ENCODE measurements at places on chromosomes 5 and 9. TPM values are rescaled to one million over a fixed set of nuclear protein-coding genes. Genes with fewer than 3 reads are reported as not detected.

GRCh38 chr9:83327750-83328622 is 210.2 kb downstream of the FRMD3 start:
- H3K27ac ChIP-seq, result no peak overlapping the region

- H3K27me3 ChIP-seq, result no peaks in the 10 kb centered on the region
- peak; percentile 93 for ATAC-seq
- H3K36me3 ChIP-seq, result no peaks in the 10 kb centered on the region
- H3K27ac ChIP-seq, result peak overlapping the region; percentile 92
- peak overlapping the region; percentile 54 for H3K4me3 ChIP-seq
Measured at GRCh38 chr5:40277161-40277906, 402.4 kb upstream of the PTGER4 start.

DNA sequence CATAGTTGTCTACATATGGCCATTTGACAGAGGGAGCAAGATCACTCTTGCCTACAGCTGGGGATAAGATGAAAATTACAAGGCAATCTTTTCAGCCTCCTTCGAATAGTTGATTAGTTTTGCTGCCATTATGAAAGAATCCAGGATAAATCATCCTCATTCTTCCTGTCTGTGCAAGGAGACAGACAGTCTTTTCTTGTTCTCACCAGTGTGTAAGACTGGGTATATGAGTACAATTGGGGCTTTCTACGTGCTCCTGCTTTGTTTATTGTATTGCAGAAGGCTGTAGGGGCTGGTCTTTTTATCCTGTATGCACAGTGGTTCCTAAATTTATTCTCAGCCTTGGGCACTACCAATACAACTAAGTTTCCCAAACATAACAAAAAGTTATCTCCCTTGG is 76.8 kb downstream of the SPEF2 start:
- ATAC-seq, result no peak
- peaks cover 6% of the 10 kb centered on the region for H3K36me3 ChIP-seq
- H3K4me3 ChIP-seq, result no peak overlapping the region
- peaks cover 3% of the 10 kb centered on the region for H3K27me3 ChIP-seq
- peaks cover 5% of the 10 kb centered on the region for H3K4me1 ChIP-seq
- no peak overlapping the region for H3K27ac ChIP-seq

LCN15 gene
- total RNA-seq, result not detected

SV2C gene
- total RNA-seq, result 0.13 TPM

DNA sequence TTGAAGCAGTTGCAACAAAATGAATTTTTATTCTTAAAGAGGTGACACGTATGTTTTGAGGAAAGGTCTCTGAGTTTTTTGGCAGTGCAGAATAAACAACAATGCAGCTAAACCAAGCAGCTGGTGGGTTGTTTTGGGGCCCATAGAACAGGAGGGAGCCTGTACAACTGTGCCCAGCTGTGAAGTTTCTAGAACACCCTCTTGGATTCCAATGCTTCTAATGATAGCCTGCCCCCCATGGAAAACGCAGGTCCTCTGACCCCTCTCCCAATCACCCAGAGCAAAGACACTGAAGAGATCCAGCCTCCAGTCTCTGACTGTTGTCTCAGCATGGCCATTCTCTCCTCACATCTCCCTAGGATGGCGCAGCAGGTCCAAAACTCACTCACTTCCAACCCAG is 150.9 kb downstream of the MARCHF11 start:
- H3K27me3 ChIP-seq, result no peaks in the 10 kb centered on the region
- no peaks in the 10 kb centered on the region for H3K36me3 ChIP-seq
- ATAC-seq, result no peak
- H3K27ac ChIP-seq, result no peak overlapping the region

GPRIN1 gene
- 8.9 TPM for total RNA-seq

DNA sequence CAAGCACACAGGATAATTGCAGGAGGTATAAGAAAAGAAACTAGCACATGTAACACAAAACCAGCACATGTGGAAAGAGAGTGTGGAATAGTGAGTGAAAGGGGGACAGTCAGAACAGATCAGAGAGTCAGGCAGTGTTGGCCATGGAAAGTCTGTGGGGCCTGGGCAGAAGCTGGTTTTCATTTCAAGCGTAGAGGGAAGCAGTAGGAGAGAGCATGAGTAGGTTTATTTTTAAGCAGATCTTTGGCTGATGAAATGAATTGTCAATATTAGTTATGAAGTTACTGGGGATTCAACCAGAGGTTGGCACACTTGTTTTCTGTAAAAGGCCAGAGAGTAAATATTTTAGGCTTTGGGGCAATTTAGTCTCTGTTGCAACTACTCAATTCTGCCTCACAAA is 283.1 kb downstream of the SMARCA2 start:
- H3K27me3 ChIP-seq, result peaks cover 15% of the 10 kb centered on the region
- no peaks in the 10 kb centered on the region for H3K36me3 ChIP-seq
- no peak for ATAC-seq
- H3K27ac ChIP-seq, result no peak overlapping the region
- no peaks in the 10 kb centered on the region for H3K4me1 ChIP-seq

SPATA31E1 gene
- total RNA-seq, result not detected

- no peak overlapping the region for H3K27ac ChIP-seq
- H3K4me3 ChIP-seq, result no peak overlapping the region
- peaks cover 5% of the 10 kb centered on the region for H3K27me3 ChIP-seq
Measured at GRCh38 chr9:115264313-115264712, 146.4 kb upstream of the TNC start.

GRCh38 chr5:133864711-133865110 is 103.7 kb downstream of the C5orf15 start:
- no peaks in the 10 kb centered on the region for H3K36me3 ChIP-seq
- H3K4me3 ChIP-seq, result no peak overlapping the region
- no peak for ATAC-seq
- peaks cover 3% of the 10 kb centered on the region for H3K27me3 ChIP-seq

GRCh38 chr5:122480146-122480545 is 168.1 kb downstream of the SNCAIP start:
- H3K4me3 ChIP-seq, result no peak overlapping the region
- H3K36me3 ChIP-seq, result no peaks in the 10 kb centered on the region
- ATAC-seq, result no peak
- H3K4me1 ChIP-seq, result no peaks in the 10 kb centered on the region

LCN6 gene
- not detected for total RNA-seq

- H3K36me3 ChIP-seq, result peaks cover 5% of the 10 kb centered on the region
- H3K4me1 ChIP-seq, result no peaks in the 10 kb centered on the region
- no peak for ATAC-seq
- H3K27ac ChIP-seq, result no peak overlapping the region
- no peaks in the 10 kb centered on the region for H3K27me3 ChIP-seq
- H3K4me3 ChIP-seq, result no peak overlapping the region
Measured at GRCh38 chr9:127658428-127658827, 46.4 kb downstream of the STXBP1 start.

- H3K27me3 ChIP-seq, result peaks cover 9% of the 10 kb centered on the region
- H3K36me3 ChIP-seq, result no peaks in the 10 kb centered on the region
- ATAC-seq, result no peak
- H3K4me3 ChIP-seq, result no peak overlapping the region
- H3K27ac ChIP-seq, result no peak overlapping the region
Measured at GRCh38 chr9:133194597-133194996, 14.5 kb downstream of the OBP2B start.

DNA sequence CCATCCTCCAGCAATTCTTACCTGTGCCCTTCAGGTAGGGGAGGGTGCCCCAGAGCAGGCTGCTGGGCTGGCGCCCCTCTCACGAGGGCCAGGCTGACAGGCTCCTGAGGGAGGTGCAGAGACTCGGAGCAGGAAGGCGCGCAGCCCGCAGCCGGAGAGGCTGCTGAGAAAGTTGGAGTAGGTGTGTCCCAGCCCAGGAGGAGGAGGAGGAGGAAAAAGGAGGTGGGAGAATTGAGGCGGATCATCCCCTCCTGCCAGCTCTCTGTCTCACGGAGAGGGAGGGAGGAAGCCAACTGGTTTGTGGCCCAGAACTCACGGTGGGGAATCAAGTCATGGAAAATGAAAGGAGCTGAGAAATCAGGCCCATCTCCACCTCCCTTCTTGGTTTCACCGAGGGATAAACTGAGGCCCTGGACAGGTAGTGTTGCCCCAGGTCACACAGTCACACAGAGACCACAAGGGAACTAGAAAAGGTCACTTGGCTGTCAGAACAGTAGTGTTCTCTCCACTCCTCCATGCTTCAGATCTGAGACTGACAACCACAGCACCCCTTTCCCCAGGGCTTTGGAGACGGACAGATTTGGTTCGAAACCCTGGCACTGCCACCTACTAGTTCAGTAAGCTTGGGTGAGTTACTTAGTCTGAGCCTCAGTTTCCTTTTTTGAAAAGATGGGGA is at the start of gene FAT2:
Gene FAT2 (minus strand): TSS at position 188 of the 676 bp plus-strand sequence. CDS start 22,400 bp downstream, outside the sequence.
- no peak within 1 kb of the TSS for H3K27ac ChIP-seq
- no peaks in the 10 kb centered on the region for H3K36me3 ChIP-seq
- H3K4me1 ChIP-seq, result no peaks in the 10 kb centered on the region
- H3K4me3 ChIP-seq, result no peak within 1 kb of the TSS

DNA sequence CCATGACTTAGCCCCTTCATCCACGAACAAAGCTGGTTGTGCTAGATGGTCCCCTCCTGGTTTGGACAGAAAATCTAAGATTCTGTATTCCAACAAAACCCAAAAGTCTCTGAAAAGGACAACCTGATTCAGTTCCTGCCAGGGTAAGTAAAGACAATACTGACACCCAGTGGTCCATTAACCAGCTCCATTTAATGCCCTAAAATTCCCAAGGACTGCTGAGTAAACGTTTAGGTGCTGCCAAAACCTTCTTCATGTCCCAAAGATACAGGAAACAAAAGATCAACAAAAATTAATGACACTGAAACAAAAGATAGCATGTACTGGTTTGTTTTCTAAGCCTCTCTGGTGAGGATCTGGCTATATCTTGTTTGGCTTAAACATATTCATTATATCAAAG is 25.3 kb upstream of the PPP1R2B start:
- peaks cover 16% of the 10 kb centered on the region for H3K27me3 ChIP-seq
- no peaks in the 10 kb centered on the region for H3K4me1 ChIP-seq

CCDC180 gene
- 3.6 TPM for total RNA-seq

- no peaks in the 10 kb centered on the region for H3K36me3 ChIP-seq
- no peak for ATAC-seq
- no peaks in the 10 kb centered on the region for H3K27me3 ChIP-seq
- H3K27ac ChIP-seq, result no peak overlapping the region
- H3K4me1 ChIP-seq, result no peaks in the 10 kb centered on the region
Measured at GRCh38 chr9:102035929-102036328, 297.5 kb upstream of the GRIN3A start.

DNA sequence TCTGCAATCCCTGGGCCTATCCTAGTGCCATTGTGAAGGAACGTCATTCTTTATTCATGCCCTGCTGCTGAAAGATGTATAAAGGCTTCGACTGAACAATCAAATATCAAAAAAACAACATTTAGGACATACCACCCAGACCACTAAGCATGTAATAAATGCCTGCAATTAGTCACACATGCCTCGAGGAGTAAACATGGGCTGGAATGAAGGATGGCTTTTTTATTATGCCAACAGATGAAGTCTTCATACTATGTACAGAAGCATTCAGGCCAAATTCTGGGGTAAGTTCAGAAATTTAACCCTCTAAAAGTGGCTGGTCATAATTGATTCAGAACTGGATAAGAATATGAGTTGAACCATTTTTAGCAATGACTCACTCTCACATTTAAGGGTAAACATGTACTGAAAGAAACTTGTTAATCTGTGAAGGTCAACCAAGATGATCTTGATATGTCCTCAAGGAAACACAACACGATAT is 38.1 kb downstream of the FAM240B start:
- H3K36me3 ChIP-seq, result no peaks in the 10 kb centered on the region
- H3K27me3 ChIP-seq, result peaks cover 17% of the 10 kb centered on the region
- no peak overlapping the region for H3K27ac ChIP-seq
- H3K4me3 ChIP-seq, result no peak overlapping the region
- H3K4me1 ChIP-seq, result peaks cover 5% of the 10 kb centered on the region
- peak; percentile 71 for ATAC-seq

- H3K4me3 ChIP-seq, result no peak overlapping the region
- no peaks in the 10 kb centered on the region for H3K36me3 ChIP-seq
- no peaks in the 10 kb centered on the region for H3K4me1 ChIP-seq
- ATAC-seq, result no peak
Measured at GRCh38 chr9:115300874-115301273, 182.9 kb upstream of the TNC start.

GRCh38 chr5:149544028-149544420 is 7.2 kb downstream of the CSNK1A1 start:
- no peak for ATAC-seq
- no peak overlapping the region for H3K27ac ChIP-seq
- H3K4me3 ChIP-seq, result no peak overlapping the region
- peaks cover 94% of the 10 kb centered on the region for H3K36me3 ChIP-seq
- no peaks in the 10 kb centered on the region for H3K27me3 ChIP-seq

CDH18 gene
- not detected for total RNA-seq

- peaks cover 25% of the 10 kb centered on the region for H3K27me3 ChIP-seq
- no peaks in the 10 kb centered on the region for H3K36me3 ChIP-seq
- ATAC-seq, result no peak
- no peak overlapping the region for H3K27ac ChIP-seq
Measured at GRCh38 chr9:942805-943580, 33.5 kb upstream of the DMRT3 start.

DNA sequence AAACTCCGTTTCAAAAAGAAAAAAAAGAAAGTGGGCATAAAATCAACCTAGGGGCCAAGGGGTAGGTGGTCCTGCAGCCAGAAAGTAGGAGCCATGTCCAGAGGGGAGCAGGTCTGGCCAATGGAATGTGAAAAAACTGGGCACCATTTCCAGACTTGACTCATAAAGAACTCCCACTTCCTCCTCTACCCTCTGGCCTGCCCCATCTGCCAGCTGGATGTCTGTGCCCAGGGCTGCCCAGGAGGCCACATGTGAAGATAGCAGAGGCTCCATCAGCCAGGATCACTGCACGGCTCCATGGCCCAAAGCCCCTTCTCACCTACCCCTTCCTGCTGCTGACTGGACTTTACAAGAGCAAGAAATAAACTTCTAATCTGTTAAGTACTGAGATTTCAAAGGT is 42.1 kb upstream of the EEIG1 start:
- H3K27ac ChIP-seq, result no peak overlapping the region
- no peak for ATAC-seq
- H3K4me3 ChIP-seq, result no peak overlapping the region
- H3K27me3 ChIP-seq, result no peaks in the 10 kb centered on the region
- peaks cover 6% of the 10 kb centered on the region for H3K36me3 ChIP-seq
- H3K4me1 ChIP-seq, result peaks cover 41% of the 10 kb centered on the region

DNA sequence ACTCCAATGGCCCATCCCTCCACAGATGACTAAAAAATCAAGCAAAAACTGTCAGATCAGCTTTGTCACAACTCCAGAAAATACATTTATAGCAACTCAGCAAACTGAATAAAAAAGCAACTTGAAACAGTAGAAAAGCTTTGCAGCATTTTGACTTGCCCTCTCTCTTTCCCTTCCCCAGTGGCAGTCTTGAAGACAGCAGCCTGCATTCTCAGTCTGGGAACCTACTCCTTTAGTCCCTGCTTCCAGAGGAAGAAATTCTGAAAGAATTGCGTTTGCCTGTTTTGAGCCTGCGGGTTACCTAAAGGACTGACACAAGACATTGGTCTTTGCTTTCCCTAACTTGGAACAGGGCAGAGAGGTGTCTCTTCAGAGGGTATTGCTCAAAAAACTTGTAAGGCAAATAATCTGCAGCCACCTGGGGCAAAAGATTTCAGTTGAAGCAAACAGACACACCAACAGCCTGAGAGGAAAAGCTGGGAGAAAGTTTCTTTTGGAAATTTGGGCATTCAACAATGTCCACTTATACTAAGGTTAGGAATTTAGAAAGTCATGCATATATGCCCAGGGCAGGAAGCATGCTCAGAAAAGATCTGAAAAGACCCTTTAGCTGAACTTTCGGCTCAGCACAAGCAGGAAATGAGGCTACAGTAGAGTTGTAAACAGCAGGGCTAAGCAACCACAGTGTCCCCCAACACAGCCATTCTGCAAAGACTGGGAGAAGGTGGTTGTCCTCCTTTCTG is 15.2 kb upstream of the SLC35D2 start:
- H3K27ac ChIP-seq, result peak overlapping the region; percentile 51
- H3K4me3 ChIP-seq, result peak overlapping the region; percentile 24
- H3K4me1 ChIP-seq, result peaks cover 17% of the 10 kb centered on the region
- peak; percentile 28 for ATAC-seq
- H3K36me3 ChIP-seq, result peaks cover 60% of the 10 kb centered on the region
- no peaks in the 10 kb centered on the region for H3K27me3 ChIP-seq
